Activated naive CD8-positive, alpha-beta T cell treated with anti-CD3 and anti-CD28 coated beads, Interleukin-2, amount 10 ng/mL, durations not matched to agents 7 days and 5 days (primary cell): ENCODE measurements at places on chromosomes 7 and 10. TPM values are rescaled to one million over a fixed set of nuclear protein-coding genes. Genes with fewer than 3 reads are reported as not detected.

The NRBF2 gene
- total RNA-seq, result 24.7 TPM

DNA sequence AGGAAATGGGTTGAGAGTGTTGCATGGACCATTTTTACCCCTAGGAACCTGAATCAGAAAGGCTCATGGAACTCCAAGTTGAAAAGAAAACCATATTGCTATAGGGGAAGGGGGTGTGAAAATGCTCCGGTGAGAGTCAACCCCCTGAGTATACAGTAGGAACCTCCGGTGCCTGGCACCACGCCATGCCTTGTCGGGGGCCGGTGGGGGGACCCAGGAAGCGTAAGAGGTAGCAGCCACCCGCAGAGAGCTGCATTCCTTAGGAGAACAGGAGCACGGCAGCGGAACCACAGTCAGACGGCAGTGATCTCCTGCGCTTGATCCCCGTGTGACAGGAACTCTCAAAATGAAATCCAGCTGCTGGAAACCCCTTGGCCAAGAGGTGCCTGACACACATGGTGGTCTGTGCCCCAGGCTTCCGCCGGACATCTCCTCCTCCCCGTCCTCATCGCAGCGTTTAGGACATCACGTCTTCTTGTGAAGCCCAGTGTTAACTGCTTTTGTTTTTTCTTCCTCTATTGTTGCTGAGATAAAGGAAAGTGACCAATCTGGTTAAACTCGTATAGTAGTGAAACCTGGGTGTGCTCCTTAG lies 186.8 kb downstream of the CELF2 start:
- DNase-seq, result no peak

DNA sequence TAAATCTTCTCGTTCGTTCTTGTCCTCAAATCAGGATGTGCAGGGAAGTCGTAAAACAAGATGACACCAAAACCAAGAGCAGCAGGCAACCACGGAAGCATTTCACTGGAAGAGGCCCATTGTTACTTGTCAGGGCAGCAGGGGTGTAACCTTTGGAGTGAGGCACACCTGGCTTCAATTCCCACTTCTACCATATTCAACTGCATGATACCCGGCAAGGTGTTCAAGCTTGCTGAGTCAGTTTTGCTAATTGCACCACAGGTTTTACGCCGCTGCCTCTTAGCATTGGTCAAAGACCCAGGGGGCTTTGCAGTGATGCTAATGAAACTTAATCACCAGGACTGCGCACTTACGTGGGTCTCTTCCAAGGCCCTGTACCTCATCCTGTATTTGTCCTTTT lies 50.0 kb upstream of the PTER start:
- DNase-seq, result no peak

DNA sequence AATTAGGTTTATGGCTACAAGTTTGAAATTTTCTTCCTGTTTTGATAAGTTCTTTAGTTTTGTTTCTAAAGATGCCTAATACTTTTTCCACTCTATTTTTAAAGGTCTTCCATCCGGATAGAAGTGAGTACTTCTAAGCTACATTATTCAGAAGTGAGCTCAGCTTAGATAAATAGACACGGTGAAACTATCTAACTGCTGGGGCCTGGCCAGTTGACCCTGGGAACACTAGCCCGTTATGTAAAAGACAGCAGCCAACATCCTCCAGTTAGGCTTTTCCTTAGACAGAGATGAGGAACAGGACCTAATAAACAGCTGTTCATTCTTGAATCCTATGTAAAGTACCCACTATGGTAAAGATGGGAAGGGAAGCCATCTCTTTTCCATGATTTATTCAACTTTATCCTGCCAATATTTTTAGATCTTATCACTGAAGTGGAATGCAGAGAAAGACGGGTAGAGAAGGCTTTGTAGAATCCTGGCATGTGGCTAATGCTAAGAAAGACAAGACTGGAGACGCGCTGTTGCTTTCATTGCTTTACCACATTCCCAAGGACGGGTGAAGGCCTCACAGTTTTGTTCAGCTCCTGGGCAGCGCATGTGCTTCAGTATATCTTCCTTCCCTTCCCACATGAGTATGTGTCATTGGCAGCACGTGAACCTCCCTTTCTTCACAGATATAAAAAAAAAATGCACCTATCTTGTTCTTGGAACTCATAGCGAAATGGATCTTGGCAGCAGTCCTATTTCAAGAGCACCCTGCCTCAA lies 340.0 kb upstream of the MEOX2 start:
- DNase-seq, result no peak

DNA sequence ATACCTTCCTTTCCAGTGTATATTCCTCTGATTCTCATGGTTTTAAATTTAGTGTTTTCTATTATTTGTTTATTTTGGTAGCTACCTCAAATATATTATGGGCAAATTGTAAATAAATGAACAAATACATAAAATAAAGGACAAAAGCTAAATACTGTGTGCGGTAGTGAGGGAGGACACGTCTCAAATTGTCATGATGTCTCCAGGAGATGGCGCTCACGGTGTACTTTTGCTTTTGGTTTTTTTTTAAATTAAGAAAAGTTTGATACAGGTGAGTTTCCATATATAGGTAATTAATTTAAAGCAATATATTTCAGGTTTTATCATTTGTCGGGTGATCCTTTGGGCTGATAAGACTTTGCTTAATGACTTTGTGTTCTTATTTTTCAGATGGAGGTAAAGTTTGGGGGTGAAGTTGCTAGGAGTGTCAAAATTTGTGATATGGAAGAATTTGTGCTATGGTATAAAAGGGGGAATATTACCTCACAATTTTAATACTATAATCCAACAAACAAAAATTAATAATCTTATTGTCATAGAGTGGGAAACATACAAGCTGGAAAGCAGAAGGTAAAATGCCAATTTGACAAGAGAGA lies 68.4 kb upstream of the TMEM229A start:
- no peak for DNase-seq

The BHLHA15 gene
- not detected for total RNA-seq

The ITPRID1 gene
- not detected for total RNA-seq

- no peak for DNase-seq
Measured at GRCh38 chr7:55053651-55054571, 35.1 kb downstream of the EGFR start.

DNA sequence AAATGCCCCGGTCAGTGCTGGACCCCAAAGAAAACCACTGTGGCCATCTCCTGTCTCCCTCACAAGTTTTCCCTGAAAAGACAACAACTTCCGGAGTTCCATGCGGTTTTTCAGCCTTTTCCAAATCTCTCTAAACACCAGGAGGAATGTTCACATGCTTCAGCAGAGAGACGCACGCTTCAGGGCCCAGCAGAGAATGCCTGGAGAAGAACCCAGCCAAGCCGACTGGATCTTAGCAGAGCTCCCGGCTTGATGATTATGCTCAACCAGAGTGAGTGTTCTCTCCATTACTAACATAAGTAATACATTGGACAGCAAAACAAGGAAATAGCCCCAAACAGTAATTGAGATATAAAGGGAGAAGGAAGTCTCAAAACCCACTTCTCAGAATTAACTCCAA lies 17.9 kb downstream of the PRKCQ start:
- DNase-seq, result no peak

- no peak for DNase-seq
Measured at GRCh38 chr7:47078241-47078640, 503.7 kb downstream of the TNS3 start.

DNA sequence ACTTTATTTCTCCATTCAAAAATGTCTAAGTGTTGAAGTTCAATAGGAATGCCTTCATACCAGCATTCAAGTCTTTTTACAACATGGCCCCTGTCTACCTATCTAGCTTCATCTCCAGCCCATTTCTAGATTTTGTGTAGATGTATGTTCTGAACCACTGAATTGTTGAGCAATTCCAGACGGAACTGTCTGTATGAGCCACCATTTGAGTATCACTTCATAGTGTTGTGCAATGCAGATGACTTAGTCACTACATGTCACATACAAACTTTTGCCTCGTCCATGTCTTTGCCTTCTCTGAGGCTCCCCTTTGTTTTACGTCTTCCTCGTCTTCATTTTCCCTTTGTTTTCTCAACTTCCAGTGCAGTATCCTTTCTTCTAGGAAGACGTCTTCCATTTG lies 118.1 kb downstream of the INHBA start:
- DNase-seq, result no peak

DNA sequence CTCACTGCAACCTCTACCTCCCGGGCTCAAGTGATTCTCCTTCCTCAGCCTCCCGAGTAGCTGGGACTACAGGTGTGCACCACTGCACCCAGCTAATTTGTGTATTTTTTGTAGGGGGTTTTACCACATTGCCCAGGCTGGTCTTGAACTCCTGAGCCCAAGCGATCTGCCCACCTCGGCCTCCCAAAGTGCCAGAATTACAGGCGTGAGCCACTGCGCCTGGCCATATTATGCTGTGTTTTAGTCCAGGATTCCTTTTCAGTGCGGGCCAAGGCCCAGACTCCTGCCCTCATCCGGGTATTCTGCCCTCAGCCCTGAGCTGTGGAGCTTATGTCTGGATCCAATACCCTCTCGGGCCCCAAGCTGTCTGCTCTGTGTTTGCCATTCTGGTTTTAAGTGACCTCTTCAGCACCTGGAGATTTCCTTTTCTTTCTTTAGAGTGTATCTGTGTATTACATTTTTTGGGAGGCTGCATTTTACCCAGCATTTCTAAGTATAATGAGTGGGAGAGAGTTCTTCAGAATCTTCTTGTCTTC lies 114.9 kb downstream of the BUB3 start:
- no peak for DNase-seq

DNA sequence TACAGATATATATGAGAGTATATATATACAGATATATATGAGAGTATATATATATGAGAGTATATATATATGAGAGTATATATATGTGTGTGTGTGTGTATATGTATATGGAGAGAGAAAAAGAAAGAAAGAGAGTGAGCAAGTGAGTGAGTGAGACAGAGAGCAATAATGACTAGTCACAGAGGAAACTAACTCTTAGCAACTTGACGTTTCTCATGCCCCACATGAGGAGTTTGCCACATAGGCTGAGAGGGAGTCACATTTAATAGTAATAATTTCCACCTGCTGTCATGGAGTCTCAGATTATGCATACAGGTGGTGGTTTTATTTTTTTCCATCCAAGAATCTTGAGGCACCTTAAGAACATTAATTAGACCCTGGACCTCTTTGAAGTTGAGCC lies 199.9 kb downstream of the GATA3 start:
- no peak for DNase-seq

- DNase-seq, result no peak
Measured at GRCh38 chr10:71648254-71648932, 71.2 kb downstream of the C10orf105 start.

The PNLIPRP3 gene
- not detected for total RNA-seq
